ENCODE measurements at places on chromosomes 6 and 20.

DNA sequence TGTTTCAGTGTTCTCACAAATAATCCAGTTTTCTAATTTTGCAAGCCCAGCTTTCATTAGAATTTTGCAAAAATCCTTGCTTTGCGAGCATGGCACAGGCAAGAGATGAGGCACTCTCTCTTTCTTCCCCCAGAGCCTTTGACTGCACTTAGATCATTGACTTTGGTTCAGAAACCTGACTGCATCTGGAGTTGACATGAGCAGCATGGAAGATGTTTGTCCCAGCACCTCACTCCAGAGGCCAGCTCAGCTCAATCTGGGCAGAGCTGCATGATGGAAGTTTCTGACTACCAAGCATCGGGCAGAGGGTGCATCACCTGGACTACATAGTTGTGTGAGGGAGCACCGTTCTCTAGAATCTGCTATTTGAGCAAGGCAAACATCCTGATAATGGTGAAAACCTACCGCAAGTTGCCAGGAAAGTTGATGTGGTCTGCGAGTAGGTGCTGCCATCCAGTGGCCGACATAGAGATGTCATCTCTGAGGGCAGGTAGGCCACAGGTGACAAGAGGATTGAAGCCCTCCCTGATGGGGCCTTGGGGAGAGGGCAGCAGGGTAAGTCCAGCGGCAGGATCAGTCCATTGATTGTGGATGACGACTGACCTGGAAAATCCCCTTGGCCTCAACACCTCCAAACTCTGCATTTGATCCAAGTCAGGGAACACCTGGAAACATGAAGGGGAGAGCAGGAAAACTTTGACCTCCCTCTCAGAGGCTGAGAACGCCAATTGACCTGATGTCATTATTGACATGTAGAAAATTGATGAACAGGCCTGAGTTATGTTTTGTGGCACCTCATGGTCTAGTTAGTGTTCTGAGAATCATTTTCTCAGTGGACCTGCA is 3.8 kb upstream of the LPA start:
- peak; percentile 20 for DNase-seq

DNA sequence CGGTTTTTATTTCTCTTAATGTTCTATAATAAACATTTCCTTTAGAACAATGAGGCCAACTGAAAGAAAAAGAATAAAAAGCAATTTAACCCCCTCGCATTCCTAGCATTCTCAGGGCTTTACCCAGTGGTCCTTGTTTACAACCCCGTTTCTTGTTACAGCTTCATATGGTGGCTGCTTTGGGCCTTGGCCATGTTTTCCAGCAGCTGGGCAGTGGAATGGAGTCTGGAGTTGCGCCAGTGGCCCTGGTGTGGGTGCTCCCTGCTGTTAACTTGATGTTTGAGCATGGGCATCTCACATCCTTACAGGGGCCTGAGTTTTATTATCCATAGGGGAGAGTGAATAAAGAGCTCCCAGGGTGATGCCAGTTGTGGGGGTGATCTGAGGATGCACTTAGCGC is 18.8 kb downstream of the EFCAB8 start:
- DNase-seq = no peak

- no peak for DNase-seq
These were observed 44.3 kb upstream of the PRELID3B start for GRCh38 chr20:59086923-59087322.

DNA sequence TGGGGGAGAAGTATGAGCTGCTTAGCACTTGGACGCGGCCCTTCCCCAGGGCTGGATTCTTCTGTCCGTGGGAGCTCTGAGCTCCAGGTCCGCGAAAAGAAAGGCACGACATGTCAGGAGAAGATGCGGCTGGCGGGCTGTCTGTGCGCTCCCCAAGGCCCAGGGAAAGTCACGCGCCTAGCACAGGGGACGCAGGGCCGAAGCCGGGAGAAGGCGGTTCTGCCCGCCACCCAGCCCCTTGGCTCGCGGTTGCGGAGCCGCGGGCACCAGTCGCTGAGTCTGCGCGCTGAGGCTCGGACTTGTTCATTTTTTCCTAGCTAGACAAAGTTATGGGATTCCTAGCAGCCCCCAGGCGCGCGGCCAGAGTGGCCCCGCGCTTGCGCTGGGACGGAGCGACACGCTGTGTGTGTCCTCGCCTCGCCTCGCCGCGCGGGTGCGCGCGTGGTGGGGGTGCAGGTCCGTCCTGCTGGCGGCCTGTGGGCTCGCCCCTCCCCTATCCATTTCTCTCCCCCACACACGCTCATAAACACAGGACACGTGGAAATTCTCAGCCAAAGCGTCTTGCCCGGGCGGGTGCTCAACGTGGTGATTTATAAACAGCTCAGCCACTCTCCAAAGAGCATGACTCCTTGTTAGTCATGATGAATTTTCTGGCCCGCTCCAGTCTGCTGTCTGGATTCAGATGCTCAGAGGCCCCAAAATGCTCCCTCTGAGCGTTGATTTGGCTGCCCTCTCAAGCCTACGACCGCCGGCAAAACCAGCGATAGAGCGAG is 1.9 kb upstream of the POU3F2 start:
- DNase-seq = no peak

DNA sequence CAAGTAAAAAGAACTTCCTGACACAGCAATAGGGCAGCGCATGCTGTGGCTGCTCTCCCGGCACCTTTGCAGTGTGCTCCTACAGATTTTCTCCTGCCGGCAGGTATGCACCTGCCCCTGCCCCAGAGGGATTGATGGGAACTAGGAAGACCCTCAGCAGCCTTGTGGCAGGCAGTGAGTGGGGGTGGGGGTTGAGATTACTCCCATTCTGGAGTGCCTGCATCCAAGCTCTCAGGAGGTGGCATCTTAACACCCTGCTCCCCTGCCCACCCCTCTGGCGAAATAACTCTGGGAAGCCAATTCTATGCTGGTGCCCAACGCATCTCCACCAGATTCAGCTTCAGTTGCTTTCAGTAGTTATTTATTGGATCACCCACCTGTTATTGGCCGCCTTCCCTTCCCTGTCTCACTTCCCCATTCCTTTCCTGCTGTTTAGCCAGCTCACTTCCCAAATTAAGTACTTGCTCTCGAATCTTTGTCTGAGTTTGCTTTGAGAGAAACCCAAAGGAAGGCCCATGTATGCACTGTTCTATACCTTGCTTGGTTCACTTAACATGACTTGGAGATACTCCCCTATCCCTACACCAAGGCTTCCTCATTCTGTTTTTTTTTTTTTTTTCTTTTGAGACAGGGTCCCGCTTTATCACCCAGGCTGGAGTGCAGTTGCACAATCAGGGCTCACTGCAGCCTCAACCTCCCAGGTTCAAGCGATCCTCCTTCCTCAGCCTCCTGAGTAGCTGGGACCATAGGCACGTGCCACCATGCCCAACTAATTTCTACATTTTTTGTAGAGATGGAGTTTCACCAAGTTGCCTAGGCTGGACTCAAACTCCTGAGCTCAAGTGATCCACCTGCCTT is 29.3 kb upstream of the SLC23A2 start:
- DNase-seq = no peak

- DNase-seq = no peak
These were observed 7.6 kb upstream of the CLDN20 start for GRCh38 chr6:155256122-155256795.

DNA sequence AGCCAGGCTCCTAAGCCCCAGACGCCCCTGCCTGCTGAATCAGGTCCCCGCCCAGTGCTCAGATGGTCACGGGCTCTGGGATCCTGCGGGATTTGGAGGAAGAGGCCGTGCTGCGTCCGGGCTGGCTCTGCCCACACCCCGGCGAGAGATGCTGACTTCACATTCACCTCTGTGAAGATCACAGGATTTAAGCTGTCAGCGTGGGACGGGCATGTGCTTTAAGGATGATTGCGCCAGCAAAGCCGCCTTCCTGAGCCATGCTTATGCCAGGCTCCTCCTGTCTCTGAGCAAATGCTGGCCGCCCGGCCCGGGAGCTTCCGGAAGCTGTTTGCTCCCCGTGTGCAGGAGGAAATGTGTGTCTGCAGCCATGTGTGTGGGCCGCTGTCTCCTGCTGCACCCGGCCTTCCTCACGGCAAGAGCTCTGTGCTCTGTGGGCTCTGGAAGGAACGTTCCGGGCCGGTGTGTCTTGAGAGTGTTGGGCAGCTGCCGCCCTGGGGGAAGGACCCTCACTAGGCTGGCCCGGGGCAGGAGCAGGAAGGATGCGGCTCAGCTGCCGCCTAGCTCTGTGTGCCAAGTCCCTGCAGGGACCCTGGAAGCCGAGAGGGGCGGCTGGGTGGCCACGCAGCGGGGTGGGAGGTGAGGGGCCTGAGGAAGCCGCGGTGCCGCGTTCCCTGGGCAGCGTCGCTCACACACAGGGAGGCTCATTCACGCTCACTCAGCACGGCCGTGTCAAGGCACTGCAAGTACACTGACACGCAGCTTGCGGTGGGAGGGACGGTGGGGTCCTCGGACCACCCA is 19.0 kb upstream of the BHLHE23 start:
- no peak for DNase-seq

DNA sequence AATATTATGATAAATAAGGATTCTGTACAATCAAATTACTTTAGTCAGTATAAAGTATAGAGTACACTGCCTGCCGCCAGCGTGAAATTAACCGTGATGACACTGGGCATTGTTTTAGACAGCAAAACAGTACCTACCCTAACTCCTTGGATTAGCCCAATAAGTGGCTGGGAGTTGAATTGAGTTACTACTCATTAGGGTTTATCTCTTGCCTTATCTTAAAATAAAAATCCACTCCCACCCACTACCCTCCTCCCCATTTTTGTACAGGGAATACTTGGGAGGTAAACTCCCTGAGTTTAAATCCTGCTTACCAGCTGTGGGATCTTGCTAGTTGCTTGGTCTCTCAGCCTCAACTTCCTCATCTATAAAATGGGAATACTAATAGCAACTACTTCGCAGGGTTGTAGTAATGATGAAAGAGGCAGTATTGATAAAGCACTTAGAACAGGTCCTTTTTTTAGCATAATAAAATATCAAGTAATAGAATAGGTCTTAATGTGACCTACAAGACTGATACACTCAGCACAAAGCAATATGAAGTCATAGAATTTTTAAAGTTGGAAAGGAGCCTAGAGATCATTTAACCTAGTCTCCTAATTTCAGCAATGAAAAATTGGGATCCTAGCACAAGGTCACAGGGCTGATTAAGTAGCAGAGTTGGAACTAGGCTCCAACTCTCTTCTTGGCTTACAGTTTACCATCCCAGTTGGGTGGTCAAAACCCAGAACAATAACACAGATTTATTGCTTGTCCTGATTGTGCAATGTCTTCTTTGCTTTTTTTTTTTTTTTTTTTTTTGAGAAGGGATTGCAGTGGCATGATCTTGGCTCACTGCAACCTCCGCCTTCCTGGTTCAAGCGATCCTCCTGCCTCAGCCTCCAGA is 23.8 kb downstream of the PHACTR2 start:
- DNase-seq = no peak

DNA sequence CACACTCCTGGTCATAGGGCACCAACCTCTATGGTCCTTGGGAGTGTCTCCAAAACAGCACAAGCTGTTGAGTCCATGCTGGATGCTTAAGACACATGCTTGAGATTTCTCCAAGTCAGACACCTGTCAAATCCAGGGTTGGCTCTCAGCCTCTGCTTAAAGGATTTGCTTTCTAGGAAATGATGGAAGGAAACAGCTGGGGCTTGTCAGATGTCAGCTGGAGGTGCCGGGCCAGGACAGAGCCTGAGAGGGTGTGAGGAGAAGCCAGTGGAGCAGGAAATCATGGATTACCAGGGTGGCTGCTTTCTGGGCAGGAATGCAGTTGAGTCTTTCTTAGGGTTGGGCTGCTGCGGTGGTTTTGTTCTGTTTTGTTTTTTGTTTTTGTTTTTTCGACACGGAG is 83.0 kb upstream of the FAM184A start:
- DNase-seq = no peak

- no peak for DNase-seq
These were observed 3.9 kb upstream of the DEF6 start for GRCh38 chr6:35293681-35294080.

GRCh38 chr20:4883546-4883945 is 117.8 kb downstream of the SLC23A2 start:
- no peak for DNase-seq

DNA sequence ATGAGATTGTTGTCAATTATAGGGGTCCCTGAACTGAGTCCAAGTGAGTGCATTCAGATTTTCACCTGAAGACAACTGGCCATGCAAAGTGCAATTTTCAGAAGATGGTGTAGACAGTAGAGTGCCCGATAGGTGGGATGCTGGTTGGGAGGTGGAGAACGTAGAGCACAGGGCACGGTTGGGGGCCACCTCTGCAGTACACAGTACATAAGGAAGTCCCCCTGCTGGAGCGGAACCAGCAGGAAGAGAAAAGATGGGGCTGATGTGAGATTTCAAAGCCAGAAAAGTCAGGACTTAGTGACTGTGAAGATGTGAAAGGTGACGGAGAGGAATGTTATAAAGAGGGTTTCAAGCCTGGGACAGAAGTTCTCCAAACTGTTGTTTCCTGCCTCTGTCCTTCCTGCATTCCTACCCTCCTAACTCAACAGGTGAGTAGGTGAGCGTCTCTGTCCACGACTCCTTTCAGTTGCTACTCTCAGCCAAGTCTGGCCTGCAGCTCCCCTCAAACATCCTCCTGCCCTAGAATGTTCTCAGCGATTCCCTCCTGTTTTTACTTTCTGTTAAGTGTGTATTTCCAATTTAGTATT is 330.8 kb downstream of the PRL start:
- DNase-seq = no peak

GRCh38 chr20:21493049-21493448 is 20.8 kb downstream of the NKX2-2 start:
- DNase-seq = no peak

DNA sequence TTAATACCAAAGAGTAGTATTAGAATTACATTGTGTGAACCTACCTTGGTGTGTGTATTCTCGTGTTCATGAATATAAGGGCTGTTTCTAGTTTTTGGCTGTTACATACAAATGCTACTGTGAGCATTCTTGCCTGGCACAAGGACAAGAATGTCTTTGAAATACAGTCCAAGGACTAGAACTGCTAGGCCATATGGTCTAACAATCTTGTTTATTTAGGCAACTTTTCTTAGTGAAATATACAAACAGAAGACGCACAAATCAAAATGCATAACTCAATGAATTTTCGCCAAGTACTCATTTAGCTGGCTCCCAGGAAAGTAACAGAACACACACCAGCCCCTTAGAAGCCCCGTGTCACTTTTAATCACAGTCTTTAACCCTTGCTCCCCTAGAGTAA is 28.5 kb downstream of the KDM1B start:
- DNase-seq = no peak

- DNase-seq = no peak
These were observed 2.2 kb downstream of the ASIP start for GRCh38 chr20:34243377-34243776.

DNA sequence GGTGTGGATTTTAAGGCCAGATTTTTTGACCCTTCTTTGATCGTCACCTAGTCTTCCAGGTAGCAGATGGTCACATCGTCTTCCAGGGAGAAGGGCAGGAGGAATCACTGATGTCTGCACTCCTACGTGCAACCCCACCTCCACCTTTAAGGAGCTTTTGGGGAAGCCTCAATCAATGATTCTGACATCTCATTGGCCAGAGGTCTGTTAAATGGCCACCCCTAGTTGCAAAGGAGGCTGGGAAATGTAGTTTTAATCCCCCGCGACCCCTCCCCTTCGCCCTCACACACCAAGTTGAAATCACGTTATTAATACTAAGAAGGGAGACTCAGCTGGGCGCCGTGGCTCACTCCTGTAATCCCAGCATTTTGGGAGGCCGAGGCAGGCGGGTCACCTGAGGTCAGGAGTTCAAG is 151.4 kb downstream of the BCAS1 start:
- no peak for DNase-seq

- peak; percentile 35 for DNase-seq
These were observed 1.7 kb downstream of the SOD2 start for GRCh38 chr6:159691133-159691962.

- no peak for DNase-seq
These were observed 64.7 kb downstream of the SASH1 start for GRCh38 chr6:148407372-148407771.
